CD4-positive, alpha-beta T cell treated with Interleukin-10 for 1 hour (primary cell): ENCODE measurements at places on chromosomes 16 and 17.

DNA sequence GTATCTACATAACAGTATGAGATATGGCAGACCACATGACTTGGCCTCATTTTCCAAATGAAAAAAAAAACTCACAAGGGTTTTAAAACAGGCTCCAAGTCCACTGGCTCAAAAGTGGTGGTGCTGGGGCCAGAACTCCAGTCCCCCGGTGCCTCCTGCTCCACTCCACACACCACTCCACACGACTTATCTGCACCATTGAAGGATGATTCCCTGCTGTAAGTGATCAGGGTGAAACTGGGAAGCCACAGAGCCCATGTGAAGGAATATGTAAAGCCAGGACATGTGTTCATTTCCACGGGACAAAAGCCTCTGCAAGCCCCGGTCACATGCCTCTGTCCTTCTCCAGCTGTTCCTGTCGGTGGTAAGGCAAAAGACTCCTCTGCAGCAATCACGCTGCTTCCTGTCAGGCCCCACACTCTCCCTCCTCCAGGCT is 97.2 kb downstream of the ZNF18 start:
- no peak for DNase-seq

- DNase-seq: no peak
Observed at GRCh38 chr16:43294-43693, 10.1 kb downstream of the POLR3K start.

DNA sequence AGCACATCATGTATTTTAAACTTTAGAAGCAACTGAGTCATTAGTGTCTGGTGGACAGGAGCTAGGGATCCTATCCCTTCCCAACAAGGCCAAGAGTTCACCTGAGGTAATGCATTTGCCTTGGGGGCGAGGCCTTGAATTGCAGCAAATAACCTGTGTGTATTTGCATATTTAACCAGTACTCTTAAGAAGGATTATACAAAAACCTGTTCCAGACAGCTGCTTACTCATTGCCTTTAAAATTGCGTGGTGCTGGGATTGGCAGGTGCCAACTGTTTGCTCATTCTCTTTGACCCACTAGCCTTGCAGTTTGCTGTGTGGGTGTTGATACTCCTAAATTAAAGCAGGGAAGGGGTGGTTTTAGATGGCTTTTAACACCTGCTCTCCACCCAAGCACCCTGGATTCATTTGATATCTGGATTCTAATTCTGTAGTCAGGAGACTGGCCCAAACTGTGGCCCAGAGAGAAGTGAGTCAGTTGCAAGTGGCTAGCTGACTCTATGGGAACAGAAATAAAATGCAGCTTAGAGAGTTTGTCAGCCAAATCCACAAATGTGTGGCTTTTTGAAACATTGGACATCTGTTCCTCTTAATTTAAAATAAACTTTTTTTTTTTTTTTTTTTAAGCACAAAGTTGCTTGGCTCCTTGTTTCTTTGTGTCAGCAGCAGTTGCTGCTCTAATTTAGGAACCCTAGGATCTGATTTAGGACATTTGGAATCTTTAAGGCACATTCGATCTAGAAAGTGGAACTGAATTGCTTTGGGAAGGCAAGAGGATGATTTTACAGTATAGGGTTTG is 46.9 kb downstream of the TUBD1 start:
- DNase-seq: peak; percentile 39

DNA sequence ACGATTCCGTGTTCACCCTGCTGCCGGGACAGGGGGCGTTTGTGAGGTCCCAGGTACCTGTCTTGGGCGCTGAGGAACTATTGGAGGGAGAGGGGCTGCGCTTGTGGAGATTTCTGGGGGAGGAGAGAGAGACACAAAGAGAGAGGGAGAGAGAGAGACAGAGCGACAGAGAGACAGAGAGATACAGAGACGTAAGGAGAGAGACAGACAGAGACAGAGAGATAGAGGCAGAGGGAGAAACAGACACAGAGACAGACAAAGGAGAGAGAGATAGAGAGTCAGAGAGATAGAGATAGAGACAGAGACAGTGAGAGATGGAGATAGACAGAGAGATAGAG is 24.5 kb upstream of the ITGAX start:
- DNase-seq: no peak

GRCh38 chr17:8572764-8573163 is 57.8 kb downstream of the MYH10 start:
- peak; percentile 3 for DNase-seq

DNA sequence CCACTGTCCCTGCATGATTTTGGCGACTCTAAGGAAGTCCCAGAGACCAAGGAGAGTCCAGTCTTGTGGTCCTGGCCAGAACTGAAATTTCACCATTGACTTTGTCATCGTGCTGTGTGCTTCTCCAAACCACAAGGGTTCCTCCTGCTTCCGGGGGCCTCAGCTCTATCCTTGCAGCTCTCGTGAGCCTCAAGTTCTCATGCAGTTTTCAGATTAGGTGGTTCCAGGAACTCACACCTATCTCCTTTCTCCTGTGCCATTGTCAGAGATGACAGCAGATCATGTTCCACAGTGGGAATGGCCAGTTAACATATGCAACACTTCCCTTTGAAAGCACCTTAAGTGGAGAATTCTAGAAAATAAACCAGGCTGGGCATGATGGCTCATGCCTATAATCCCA is 97.9 kb upstream of the CRHR1 start:
- DNase-seq: no peak

- peak; percentile 71 for DNase-seq
Observed at GRCh38 chr16:66551348-66551759, 1.0 kb upstream of the CKLF start.

GRCh38 chr16:27795992-27796614 is 246.2 kb downstream of the KATNIP start:
- peak; percentile 2 for DNase-seq

DNA sequence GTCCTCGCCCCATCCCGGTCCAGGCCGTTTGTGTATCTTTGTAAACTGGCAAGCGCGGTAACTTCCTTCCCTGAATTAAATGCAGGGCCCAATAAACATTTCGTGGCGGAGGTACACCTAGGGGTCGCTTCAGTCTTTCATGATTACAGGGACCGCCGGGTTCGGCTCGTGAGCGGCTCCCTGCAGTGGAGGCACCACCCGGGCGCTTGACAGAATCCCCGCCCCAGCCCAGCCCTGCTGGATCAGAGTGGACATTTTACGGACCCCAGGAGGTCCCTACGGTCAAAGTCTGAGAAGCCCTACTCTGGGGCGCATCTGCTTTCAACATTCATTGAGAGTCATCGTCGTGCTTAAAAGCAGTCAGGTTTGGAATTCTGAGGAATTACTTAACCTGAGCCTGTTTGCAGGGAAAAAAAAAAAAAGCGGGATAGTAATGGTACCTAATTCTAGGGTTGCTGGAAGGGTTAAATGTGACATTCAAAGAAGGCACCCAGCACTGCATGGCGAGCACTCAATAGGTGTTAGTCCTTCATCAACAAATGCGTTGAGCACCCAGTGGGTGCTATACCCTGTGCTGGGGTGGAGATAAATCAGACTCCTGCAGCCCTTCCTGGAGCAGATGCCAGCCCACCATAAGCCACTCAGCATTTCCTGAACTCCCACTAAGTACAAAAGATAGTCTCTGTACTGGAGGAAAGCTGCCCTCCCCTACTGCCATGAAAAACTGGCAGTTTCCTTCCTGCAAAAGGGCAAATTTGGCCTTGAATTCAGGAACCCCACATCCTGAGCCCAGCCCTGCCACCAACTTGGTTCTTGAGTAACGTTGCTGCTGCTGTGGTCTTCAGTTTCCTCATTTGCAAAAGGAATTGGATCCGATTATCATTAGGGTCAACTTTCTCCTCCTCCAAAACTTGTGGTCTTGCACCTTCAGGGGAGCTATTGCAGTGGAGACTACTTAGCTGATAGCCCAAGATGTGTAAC is 658 bp upstream of the DUSP3 start:
- no peak for DNase-seq
